ENCODE measurements at places on chromosomes 4 and X. TPM values are rescaled to one million over a fixed set of nuclear protein-coding genes. Genes with fewer than 3 reads are reported as not detected.

DNA sequence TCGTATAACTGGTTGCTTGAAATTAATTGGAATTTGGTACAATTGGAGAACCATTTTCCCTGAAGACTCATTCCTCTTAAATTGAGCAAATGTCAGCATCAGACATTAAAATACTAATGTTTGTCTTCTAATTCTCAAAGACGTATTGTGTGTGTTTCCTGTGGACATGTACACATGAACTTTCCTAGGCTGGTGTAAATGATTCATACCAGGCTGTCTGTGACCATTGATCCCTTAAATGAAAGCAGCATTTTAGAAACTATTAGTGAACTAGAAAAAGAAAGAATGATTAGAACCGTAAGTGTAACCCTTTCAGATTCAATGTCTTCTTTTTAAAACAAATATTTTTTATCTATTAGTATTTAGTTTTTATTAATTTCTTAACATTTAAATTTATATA is 332.9 kb downstream of the PPP3CA start:
- H3K4me3 ChIP-seq, result no peak overlapping the region
- no peaks in the 10 kb centered on the region for H3K36me3 ChIP-seq
- no peaks in the 10 kb centered on the region for H3K27me3 ChIP-seq
- no peak overlapping the region for H3K27ac ChIP-seq
- no peak for DNase-seq

- H3K36me3 ChIP-seq, result no peaks in the 10 kb centered on the region
- no peak overlapping the region for H3K27ac ChIP-seq
- H3K27me3 ChIP-seq, result no peaks in the 10 kb centered on the region
- no peak for DNase-seq
Measured at GRCh38 chr4:78019414-78019813, 37.7 kb upstream of the FRAS1 start.

DNA sequence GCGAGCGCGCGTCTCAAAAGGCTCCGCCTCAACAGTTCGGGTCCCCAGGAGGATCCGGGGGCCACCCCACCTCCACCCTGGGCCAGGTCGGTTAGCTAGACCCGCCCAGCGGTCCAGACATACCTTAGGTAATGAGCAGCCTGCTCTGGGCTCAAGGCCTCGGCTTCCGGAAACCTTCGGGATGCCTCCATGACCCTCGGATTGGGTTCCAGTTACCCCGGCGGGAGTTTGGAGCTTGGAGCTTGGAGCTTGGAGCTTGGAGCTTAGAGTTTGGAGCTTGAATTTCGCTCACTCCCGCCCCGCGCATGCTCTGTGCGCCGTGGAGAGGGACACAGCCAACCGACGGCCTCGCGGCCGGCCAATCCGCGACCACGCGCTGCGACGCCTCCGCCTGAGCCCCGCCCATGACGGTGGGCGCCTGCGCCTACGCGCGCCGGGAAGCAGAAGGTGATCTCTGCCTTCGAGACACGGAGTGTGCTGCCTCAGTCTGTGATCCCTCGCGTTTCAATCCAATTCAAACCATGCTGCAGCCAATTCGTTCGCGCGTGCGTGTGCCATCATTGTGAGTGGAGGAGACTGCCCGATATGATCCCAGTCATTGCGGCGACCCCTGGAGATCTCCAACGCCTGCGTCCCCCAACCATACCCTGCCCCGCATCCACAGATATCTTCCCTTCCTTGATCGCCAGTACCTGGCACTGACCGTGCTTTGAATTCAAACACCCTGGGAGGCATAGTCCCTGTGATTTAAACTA is at the start of gene ERCC6L:
Gene ERCC6L (minus strand): TSS at position 307 of the 755 bp plus-strand sequence. CDS start 116 bp downstream, at position 191.
- H3K4me3 ChIP-seq, result peak within 1 kb of the TSS; percentile 90
- H3K27me3 ChIP-seq, result no peaks in the 10 kb centered on the region
- peak; percentile 74 for DNase-seq
- peak within 1 kb of the TSS; percentile 75 for H3K27ac ChIP-seq
- H3K36me3 ChIP-seq, result peaks cover 24% of the 10 kb centered on the region
- H3K4me1 ChIP-seq, result peaks cover 19% of the 10 kb centered on the region

DNA sequence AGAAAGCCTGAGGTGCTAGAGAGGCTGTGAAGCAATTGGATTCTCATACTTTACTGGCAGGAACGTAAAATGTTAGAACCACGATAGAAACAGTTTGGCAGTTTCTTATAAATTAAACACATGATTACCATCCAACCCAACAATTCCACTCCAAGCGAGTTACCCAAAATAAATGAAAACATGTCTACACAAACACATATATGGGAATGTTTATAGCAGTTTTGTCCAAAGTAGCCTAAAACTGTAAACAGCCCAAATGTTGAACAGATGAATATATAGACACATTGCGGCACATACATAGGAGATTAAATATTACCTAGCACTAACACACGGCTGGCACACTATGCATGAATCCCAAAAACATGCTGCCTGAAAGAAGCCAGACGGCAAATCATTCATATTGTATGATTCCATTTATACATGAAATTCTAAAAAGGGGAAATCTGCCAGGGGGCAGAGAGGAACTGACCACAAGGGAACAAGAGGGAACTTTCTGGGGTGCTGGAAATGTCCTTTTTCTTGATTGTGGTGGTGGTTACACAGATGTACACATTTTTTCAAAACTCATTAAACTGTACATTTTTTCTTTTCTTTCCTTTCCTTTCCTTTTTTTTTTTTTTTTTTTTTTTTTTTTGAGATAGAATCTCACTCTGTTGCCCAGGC is 50.4 kb upstream of the SLC25A4 start:
- no peak overlapping the region for H3K4me3 ChIP-seq
- H3K27ac ChIP-seq, result no peak overlapping the region
- no peaks in the 10 kb centered on the region for H3K36me3 ChIP-seq
- H3K27me3 ChIP-seq, result peaks cover 55% of the 10 kb centered on the region
- no peak for DNase-seq
- peaks cover 8% of the 10 kb centered on the region for H3K4me1 ChIP-seq

- H3K4me3 ChIP-seq, result no peak overlapping the region
- H3K27me3 ChIP-seq, result no peaks in the 10 kb centered on the region
- no peak overlapping the region for H3K27ac ChIP-seq
- peaks cover 27% of the 10 kb centered on the region for H3K4me1 ChIP-seq
Measured at GRCh38 chr4:30929649-30930048, 209.5 kb downstream of the PCDH7 start.

DNA sequence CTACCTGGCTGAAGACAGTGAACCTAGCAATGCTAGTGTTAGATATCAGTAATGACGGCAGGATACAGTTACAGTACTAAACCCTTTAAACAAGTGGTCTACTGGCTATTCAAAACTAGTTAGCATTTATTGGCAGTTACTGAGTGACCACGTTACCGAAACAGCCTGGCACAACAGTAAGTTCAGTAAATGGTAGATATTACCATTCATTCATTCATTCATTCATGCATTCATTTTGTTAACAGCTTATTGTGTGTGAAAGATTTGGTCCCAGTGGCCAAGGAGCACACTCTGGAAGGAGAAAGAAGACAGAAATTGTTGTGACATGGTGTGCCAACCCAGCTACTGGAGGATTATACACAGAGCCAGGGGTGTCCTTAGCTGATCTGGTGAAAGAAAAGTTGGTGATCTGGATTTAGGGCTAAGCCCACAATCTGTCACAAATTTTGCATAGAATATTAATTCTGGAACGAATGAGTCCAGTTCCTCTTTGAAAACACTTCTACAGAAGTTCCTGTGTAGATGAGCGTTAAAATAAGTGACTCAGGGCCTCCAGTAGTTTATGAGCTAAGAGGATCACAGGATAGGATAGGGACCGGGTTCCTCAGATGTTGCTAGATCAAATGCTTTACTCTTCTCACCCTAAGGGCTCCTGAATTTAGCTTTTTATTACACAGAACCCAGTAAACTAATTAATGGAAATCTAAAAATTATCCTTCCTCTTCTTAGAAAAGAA is 179.1 kb downstream of the CBR4 start:
- H3K4me3 ChIP-seq, result peak overlapping the region; percentile 84
- H3K4me1 ChIP-seq, result peaks cover 39% of the 10 kb centered on the region
- no peaks in the 10 kb centered on the region for H3K27me3 ChIP-seq
- no peaks in the 10 kb centered on the region for H3K36me3 ChIP-seq
- H3K27ac ChIP-seq, result peak overlapping the region; percentile 92
- DNase-seq, result no peak

DNA sequence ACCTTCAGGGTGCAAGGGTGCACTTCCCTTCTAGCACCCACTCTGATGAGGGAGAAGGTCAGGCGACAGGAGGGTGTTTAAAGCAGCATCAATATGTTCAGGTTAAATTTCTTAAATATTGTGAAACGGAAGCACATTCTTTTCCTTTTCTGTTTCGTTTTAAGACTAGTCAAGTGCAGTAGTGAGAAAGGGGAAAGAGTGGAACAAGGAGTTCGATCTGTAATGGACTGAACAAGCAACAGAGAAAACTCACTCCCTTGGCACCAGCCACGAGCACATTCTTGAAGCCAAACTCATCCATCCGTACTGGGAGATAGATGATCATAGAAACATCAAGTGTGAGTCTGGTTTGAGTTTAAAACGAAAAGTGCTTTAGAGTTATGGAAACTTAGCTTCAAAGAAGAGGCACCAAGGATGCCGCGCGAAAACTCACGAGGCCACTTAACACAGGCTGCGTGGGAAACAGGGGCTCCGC is 815 bp downstream of the FAM53A start:
- no peaks in the 10 kb centered on the region for H3K36me3 ChIP-seq
- peak overlapping the region; percentile 89 for H3K4me3 ChIP-seq
- H3K4me1 ChIP-seq, result peaks cover 21% of the 10 kb centered on the region
- H3K27ac ChIP-seq, result peak overlapping the region; percentile 83

DNA sequence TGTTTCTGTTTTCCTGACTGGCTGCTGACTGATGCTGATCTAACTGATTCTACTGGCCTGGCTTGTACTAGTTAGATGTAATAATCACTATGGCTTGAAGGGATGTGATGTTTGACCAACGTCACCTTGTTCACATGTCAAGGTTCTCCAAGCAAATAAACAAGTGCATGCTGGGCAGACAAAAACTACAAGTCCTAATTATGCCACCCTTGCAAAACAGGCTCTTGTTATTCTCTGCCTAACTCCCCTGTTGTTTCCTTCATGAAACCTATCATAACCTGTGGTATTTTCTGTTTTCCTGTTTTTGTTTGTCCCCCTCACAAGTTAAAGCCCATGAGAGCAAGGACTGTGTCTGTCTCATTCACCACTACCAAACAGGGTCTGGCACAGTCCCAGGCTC is 146.2 kb downstream of the DCHS2 start:
- DNase-seq, result no peak
- no peak overlapping the region for H3K4me3 ChIP-seq
- H3K27me3 ChIP-seq, result no peaks in the 10 kb centered on the region
- H3K36me3 ChIP-seq, result no peaks in the 10 kb centered on the region
- H3K4me1 ChIP-seq, result no peaks in the 10 kb centered on the region

- no peak for DNase-seq
- H3K4me3 ChIP-seq, result no peak overlapping the region
Measured at GRCh38 chr4:169202145-169202699, 68.5 kb downstream of the SH3RF1 start.

The RASL11B gene
- total RNA-seq, result 10.2 TPM

The VEGFD gene
- 0.43 TPM for total RNA-seq

The PITX2 gene
- total RNA-seq, result 0.77 TPM

The GPRASP1 gene
- total RNA-seq, result 5.6 TPM
